ENCODE measurements at places on chromosomes 2 and 18.

DNA sequence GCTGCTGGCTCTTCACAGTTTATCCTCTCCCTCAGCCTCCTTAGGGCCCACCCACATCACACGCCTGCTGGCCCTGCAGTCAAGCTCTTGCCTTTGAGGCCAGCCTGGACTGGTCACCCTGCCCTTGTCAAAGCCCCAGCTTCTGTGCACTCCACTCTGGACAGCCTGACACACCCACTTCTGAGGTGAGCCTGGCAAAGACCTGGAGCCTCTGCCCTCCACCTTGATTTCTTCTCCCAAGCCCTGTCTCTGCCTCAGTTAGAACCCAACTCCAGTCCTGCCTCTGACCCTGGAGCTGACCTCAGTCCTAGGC, 37.0 kb upstream of the TAF1B start:
- no peak for DNase-seq

- no peak for DNase-seq
Observed at GRCh38 chr18:60493066-60493465, 120.5 kb upstream of the MC4R start.

- DNase-seq, result no peak
Observed at GRCh38 chr18:39911716-39912115, 2043.3 kb upstream of the PIK3C3 start.

DNA sequence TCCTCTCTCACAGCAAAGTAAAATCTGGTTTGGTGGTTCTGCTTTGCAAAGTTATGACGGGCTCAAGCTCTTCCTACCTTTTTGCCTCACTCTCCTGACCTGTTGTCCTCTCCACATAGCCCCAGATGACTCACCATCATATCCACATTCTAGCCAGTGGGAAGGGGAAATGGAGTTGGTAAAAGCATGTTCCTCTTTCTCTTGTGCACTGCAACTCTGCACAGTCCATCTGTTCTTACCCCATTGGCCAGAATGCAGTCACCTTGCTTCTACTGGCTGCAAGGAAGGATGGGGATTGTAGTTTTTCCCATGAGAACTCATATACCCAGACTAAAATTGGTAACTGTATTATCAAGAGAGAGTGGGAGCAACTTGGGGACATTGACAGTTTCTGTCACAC, 50.4 kb upstream of the SMIM21 start:
- no peak for DNase-seq

DNA sequence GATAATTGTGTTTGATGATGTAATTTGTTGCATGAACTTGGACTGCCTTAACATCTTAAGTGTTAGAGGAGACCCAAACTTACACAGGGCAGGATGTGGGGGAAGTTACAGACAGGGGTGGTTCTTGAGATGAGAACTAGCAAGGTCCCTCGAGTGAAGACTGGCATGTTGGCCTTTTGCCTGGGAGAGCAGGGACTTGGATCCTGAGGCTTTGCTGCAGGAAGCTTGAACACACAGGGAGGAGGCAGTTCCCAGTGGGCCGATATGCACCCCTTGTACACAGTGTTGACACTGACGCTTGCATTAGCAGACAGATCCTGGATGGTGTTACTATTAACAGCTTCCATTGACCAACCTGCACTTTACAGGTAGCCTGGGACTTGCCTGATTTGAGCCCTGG, 47.5 kb downstream of the CHRNA1 start:
- DNase-seq, result no peak

- DNase-seq, result no peak
Observed at GRCh38 chr2:1561811-1562421, 148.7 kb downstream of the TPO start.

DNA sequence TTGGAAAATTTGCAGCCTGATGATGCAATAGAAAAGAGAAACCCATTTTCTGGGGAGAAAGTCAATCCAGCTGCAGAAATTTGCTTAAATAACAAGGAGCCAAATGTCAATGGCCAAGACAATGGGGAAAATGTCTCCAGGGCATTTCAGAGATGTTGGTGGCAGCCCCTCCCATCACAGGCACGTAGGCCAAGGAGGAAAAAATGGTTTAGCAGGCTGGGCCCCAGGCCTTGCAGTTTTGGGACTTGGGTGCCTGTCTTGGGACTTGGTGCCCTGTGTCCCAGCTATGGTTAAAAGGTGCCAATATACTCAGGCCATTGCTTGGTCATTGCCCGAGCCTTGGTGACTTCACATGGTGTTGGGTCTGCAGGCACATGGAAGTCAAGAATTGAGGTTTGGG, 368.2 kb downstream of the ERBB4 start:
- DNase-seq, result no peak

GRCh38 chr2:49490710-49491109, 336.4 kb upstream of the FSHR start:
- no peak for DNase-seq

DNA sequence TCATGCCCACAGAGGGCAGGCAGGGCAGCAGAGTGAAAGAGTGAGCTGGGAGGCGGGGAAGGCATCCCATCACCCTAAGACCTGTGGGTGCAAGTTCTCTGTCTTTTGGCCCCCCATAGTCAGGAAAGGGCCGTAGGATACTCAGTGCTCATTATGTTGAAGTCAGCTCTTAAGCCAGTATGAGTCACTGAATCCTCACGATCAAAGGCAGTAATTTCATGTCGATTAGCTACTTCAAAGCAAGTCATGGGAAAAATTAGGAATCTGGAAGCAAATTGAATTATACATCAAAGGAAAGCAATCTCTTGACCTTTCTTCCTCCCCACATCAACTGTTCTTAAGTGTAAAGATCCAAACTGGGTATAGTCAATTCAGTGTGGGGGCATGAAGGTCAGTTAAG, 178.9 kb downstream of the FHOD3 start:
- DNase-seq, result no peak
